Melanocyte of skin (primary cell): ENCODE measurements at places on chromosomes 13 and 19. TPM values are rescaled to one million over a fixed set of nuclear protein-coding genes. Genes with fewer than 3 reads are reported as not detected.

The RGL3 gene
- 0.62 and 1.3 TPM in 2 replicates for total RNA-seq

The NALCN gene
- 0.33 and 0.93 TPM in 2 replicates for total RNA-seq

The YJEFN3 gene
- total RNA-seq, result 0.15 and 0.33 TPM in 2 replicates

The IFI30 gene
- total RNA-seq, result 6.7 TPM in 1 of 2 replicates, not detected in the other

The MIA gene
- 7.3 and 22.7 TPM in 2 replicates for total RNA-seq

The ZSCAN22 gene
- total RNA-seq, result 4.1 and 4.7 TPM in 2 replicates
